ENCODE measurements at places on chromosomes 5 and 9. TPM values are rescaled to one million over a fixed set of nuclear protein-coding genes. Genes with fewer than 3 reads are reported as not detected.

- no peak for DNase-seq
Observed at GRCh38 chr9:73260506-73260905, 108.8 kb downstream of the ANXA1 start.

GRCh38 chr9:91245431-91246313, 116.0 kb downstream of the AUH start:
- peak; percentile 29 for DNase-seq

DNA sequence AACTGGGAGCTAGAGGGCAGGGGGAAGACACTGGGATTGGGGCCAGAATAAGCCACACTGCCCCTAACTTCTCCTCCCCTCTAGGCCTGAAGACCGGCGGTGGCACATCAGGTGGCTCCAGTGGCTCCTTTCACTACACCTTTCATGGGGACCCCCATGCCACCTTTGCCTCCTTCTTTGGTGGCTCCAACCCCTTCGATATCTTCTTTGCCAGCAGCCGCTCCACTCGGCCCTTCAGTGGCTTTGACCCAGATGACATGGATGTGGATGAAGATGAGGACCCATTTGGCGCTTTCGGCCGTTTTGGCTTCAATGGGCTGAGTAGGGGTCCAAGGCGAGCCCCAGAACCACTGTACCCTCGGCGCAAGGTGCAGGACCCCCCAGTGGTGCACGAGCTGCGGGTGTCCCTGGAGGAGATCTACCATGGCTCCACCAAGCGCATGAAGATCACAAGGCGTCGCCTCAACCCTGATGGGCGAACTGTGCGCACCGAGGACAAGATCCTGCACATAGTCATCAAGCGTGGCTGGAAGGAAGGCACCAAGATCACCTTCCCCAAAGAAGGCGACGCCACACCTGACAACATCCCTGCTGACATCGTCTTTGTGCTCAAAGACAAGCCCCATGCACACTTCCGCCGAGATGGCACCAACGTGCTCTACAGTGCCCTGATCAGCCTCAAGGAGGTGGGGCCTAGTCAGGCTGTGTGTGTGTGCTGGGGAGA, 6.8 kb downstream of the DNAJB5 start:
- DNase-seq: no peak

GRCh38 chr9:112111461-112111860, 63.6 kb downstream of the SUSD1 start:
- no peak for DNase-seq

DNA sequence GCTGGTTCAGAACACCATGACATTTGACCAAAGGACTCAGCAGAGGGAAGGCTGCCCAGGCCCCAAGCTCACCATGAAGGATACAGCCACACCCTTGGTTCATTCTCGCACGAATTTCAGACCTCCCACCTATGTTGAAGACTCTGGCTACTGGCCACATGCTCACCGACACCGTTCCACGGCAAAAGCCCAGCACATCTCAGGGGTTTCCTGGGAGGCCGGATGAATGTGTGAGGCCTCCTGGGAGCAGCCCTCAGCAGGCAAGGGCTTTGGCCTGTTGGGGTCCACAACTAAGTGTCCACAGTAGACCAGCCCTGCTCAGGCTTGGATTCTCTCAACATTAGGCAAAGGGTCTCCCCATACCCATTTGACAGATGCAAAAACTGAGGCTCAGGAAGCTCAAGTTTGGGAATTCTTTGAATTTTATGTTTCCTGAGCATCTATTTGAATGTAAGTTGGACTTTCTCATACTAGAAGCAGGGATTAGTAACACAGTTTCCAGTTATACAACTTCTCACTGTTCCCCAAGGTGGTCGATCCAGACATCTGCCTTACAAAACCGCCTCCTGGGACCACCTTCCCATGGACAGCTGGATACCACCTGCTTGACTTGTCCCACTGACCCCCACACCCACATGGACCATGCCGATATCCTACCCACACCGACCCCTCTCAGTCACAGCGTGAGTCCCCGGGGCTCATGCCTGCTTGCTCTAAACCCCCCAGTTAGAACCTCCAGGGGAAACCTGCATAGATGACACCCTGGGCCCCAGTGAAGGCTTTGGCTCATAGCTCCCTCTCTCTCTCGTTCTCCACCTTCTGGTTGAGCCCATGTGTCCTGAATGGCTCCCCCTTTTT, 27.9 kb downstream of the CCT5 start:
- DNase-seq: no peak

- no peak for DNase-seq
Observed at GRCh38 chr5:42840269-42840668, 28.6 kb upstream of the SELENOP start.

GRCh38 chr5:64952951-64953673, 184.4 kb downstream of the CWC27 start:
- DNase-seq: no peak

GRCh38 chr5:175753536-175754402, 95.9 kb downstream of the HRH2 start:
- no peak for DNase-seq

DNA sequence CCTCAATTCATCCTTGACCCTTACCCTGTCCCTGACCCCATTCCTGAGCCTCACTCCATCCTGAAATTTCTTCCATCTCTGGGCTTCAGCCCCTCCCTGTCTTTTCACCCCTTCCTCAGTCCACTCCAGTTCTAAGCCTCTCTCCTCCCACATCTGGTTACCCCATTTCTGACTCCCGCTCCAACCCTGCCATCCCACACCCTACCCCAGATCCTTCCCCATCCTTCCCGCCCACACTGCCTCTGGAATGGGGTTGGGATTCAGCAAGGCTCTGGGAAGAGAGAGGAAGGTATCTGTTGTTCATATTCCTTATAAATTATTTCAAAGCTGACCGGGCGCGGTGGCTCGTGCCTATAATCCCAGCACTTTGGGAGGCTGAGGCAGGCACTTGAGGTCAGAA, 29.9 kb upstream of the MVB12B start:
- DNase-seq: no peak

DNA sequence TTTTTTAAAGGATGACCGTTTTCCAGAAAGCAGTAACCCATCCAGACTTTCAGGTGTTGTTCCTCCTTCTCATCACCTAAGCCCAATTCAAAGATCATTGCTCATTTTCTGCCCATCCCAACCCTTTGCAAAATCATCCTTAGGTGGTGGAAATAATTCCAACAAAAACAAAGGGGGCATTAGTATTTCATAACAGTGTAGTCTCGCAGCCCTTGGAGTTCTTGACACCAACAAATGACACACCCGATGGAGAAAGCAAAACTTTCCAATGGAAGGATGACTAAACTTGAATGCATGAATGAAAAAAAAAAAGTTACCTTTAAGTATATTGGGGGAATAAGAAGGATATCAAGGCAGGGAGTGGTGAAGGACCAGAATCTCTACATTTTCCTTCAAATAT, 117.0 kb downstream of the PAPPA start:
- DNase-seq: no peak

DNA sequence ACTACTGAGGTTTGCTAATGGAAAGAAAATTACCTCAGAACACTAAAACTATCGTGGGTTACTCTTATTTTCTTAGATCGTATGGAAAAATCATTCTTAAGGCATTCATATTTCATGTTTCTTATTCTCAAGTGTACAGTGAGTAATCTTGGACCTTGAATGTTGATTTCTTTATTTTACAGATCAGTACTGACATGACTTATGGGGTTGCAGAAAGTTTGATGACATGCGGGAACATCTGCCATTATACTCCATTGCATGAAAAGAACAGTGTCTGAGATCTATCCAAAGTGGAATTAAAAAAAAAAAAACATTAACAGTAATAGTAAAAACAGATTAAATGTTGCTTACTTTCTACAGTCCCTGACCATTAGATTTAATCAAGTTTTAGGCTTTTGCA, 1290.2 kb upstream of the WWC1 start:
- DNase-seq: no peak

GRCh38 chr5:76684756-76685519, 31.0 kb upstream of the F2R start:
- DNase-seq: no peak

GRCh38 chr9:122314165-122314564, 49.5 kb downstream of the MRRF start:
- no peak for DNase-seq

GRCh38 chr9:34651876-34652601, at the start of gene IL11RA:
IL11RA (plus strand) TSS chr9:34652185; CDS start chr9:34655218, 3,033 bp downstream.
- DNase-seq: peak; percentile 79

GRCh38 chr5:33299621-33300208, 141.1 kb upstream of the TARS1 start:
- no peak for DNase-seq

- DNase-seq: no peak
Observed at GRCh38 chr5:179779826-179780225, 14.0 kb upstream of the LTC4S start.

- peak; percentile 45 for DNase-seq
Observed at GRCh38 chr5:180494510-180495181, 467 bp downstream of the CNOT6 start.

DNA sequence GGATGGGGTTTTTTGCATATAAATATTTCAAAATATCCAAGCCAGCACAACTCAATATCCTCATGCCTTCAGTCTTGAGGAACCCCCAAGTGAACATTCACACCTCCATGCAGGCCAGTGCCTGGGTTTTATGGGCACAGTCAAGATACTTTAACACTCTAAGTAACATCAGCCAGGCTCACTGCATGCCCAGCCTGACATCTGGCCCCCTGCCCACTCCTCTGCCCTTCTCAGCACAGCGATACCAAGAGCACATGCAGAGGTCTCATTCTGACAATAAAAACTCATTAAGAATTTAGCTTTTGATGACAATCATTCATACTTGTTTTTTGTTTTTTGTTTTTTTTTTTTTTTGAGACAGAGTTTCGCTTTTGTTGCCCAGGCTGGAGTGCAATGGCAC, 250.0 kb downstream of the CWC27 start:
- DNase-seq: no peak

DNA sequence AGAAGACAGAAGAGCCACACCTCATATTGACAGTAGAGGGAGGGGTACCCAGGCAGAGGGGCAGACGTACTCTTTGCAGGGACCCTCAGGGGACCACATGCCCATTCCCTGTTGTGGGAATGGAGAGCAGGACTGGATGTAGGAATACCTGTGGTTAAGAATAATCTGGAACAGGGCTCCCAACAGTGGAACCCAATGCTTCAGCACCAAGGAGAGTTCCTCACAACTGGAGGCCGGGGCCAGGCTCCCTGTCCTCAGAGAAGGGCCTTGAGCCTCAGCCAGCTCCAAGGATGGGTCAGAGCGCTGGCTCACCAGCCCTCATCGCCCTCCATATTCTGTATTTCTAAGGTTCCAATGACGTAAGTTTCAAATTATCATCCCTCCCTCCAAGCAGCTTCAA, 7.4 kb upstream of the SHC3 start:
- no peak for DNase-seq

DNA sequence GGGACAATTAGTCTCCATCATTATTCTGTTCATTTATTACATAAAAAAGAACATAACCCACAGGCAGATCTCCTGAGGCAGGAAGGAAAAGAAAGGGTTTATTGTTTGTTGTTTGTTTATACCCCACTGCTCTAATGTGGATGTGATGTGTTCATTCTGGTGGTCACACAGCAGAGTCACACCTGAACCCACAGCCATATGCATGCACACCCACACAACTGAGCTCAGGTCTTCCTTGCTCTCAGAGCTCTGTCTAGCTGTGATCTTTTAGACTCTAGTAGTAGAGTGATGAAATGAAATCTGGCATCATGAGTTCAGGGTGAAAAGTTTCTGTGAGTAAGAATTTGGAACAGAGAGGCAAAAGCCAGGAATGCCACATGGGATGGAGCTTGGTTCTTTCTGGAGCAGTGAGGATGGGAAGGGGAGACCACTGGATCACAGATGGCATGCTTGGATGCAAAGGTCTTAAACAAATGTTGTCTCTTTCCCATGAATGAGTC, 227.0 kb downstream of the PAPPA start:
- DNase-seq: no peak

DNA sequence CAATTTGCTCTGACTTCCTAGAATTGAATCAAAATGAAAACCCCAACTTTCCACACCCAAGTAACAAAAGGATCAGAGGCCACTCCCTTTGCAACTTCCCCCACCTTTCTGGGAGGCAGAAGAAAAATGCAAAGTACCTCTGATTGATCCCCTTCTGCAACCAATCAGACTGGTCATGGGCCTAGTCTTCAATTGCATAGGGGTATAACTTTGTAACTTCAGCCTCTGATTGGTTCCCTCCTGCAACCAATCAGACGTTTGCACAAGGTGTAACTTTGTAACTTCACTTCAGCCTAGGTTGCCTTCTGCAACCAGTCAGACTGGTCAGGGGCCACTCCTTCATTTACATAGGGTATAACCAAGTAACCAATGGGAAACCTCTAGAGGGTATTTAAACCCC, 38.3 kb upstream of the CNOT6 start:
- no peak for DNase-seq

RANBP3L gene
- not detected for total RNA-seq

SCGB3A1 gene
- not detected for total RNA-seq

CDX1 gene
- total RNA-seq: not detected

TMEM252 gene
- not detected for total RNA-seq

TMC1 gene
- total RNA-seq: 0.38 TPM

MLANA gene
- not detected for total RNA-seq

AGXT2 gene
- not detected for total RNA-seq

IL33 gene
- not detected for total RNA-seq

Data from activated CD8-positive, alpha-beta T cell treated with anti-CD3 and anti-CD28 coated beads for 36 hours (primary cell).